ENCODE measurements at places on chromosomes 2 and 18.

DNA sequence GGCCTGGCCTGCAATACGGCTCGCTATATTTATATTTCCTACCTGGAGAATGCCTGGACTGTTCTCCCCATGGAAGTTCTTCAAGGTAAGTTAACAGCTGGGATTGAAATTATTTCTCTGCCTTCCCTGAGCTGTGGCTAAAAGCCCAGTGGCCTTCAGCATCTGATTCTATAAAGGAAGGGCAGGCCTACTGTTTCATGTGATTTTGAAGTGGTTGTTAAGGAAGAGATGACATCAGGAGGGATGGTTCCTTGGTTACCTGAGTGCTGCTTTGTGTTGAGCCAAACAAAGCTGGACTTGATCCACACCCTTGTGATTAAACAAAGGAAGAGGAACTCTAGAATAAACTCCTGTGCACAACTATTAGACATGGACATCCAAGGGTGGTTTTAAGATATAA lies 61.6 kb downstream of the MFSD6 start:
- DNase-seq = no peak

DNA sequence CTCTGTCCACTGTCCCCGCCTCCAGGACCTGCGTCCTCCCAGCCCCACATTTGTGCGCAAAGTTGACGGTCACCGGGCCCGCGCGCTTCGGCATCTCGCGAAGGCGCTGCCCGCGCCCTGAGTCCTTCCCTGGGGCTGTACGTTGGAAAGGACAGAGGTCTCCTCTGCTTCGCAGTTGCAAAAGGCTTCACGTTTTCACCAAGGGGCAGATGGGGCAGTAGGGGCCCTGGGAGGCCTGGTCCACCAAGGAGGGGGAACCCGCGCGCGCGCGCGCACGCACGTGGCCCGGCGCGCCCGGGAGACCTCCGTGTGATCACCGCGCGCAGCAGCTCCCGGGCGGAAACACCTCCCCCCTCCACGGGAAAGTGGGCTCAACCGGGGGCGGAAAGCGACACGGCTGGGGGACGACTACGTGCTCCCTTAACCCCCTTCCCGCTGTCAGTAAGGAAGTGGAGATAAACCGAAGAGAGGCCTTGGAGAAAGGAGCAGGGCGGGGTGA lies 21.9 kb downstream of the TEX44 start:
- DNase-seq = no peak

- no peak for DNase-seq
These were observed 65.8 kb downstream of the RNF144A start for GRCh38 chr2:6982934-6983589.

DNA sequence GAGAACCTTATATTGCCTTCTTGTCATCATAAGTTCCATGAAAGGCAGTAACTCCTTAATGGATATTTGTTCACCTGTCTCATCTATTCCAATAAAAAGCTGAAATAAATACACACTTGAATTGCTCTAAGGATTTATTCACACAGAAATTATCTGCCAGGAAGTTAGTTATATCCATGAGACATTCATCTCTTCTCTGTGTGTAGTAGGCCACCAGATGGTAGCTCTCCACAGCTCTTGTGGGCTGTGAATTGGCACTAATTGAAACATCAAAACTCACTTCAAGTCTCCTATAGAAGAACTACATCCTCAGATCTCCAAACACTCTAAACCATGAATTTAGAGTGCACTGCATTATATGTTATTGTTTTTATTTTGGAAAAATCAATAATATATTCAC lies 189.6 kb downstream of the DSC3 start:
- no peak for DNase-seq

GRCh38 chr2:226581661-226582060 lies 218.0 kb downstream of the IRS1 start:
- DNase-seq = no peak

- no peak for DNase-seq
These were observed 6.7 kb downstream of the AOX1 start for GRCh38 chr2:200592406-200593075.

GRCh38 chr2:241252778-241253475 lies 62.5 kb downstream of the HDLBP start:
- DNase-seq = no peak

DNA sequence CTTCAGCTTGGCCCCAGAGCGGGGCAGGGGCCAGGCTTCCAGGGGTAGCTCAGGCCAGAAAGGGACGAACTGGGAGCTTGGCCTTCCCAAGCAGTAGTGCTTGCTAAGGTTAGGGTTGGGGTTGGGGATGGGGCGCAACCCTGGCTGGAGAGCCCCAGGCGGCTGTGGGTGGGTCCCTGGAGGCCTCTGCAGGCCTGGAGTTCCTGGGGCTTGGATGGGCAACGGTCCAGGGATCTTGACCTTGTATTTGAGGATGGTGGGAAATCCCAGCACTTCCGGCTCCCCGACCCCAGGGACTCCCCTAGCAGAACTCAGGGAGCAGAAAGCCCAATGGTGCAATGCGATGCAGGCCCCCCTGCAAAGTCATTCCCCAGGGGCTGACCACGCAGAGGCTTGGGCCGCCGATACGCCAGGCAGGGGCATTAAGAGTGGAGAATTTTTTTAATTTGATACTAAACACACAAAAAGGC lies 12.6 kb upstream of the MLPH start:
- DNase-seq = no peak

DNA sequence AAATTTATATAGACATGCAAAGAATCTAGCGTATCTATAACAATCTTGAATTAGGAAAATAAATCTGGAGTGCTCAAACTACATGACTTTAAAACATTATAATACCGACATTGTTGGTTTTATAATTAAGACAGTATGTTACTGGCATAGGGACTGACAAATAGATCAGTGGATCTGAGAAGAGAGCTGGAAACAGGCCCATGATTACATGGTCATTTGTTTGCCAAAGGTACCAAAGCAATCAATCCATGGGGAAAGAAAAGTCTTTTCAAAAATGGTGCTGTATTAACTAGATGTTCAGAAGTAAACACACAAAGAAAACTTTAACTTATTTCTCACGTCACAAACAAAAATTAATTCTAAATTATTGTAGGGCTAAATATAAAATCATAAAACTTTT lies 124.2 kb downstream of the BCL2L11 start:
- no peak for DNase-seq

- no peak for DNase-seq
These were observed 81.7 kb downstream of the SPRED2 start for GRCh38 chr2:65350651-65351056.

- no peak for DNase-seq
These were observed 147.5 kb upstream of the SESTD1 start for GRCh38 chr2:179412112-179412511.

DNA sequence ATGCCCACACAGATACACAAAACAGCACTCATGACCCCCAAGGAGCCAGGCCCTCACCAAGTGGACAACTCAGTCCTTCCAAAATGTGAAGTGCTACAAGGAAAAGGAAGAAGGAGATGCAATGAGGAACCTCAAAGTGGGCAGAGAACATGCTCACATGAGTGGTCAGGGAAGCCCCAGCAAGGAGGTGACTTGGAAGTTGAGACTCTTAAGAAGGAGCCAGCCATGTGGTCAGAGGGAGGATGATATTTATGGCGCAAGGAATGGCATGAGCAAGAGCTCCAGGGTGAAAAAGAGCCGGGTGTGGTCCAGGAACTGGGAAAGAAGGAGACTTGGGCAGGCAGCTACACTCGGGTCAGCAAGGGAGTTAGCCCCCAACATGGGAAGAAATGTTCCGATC lies 30.0 kb upstream of the KLHL29 start:
- DNase-seq = no peak

DNA sequence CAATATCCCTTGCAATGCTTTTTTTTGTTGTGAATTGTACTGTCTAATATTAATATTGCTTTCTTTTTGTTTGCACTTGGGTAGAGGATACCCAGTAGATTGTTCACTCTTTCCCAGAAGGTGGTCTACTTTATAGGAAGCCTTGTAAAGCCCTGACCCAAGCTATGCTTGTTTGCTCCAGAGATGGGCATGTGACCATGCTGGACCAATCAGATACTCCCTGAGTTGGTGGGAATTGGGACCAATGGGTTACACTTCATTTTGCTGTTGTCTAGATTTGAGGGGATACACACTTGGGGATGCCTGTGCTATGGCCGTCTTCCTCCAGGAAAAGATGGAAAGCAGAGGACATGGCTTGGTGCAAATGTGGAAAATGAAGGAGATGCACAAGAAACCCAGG lies 314.3 kb downstream of the DYSF start:
- DNase-seq = no peak

DNA sequence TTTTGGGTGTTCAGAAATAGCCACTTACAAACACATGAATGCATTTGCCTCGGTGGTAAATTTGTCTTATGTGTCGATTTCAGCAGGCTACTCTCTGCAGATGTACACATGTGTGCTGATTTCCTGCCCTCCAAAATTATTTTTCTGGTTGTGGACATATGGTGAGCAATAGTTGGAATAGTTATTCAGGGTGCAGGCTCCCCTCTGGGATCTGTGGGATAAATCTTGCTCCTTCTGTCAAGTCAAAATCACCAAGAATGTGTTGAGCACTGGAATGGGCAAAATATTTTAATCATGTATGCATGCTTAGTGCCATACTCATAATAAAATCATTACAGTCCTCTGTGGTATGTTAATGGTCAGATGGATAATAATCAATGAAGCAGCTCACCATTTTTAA lies 684.5 kb downstream of the BCL11A start:
- DNase-seq = no peak

GRCh38 chr2:25286025-25286400 lies 55.7 kb downstream of the DNMT3A start:
- DNase-seq = peak; percentile 42
